ENCODE measurements at places on chromosomes 6 and 20.

DNA sequence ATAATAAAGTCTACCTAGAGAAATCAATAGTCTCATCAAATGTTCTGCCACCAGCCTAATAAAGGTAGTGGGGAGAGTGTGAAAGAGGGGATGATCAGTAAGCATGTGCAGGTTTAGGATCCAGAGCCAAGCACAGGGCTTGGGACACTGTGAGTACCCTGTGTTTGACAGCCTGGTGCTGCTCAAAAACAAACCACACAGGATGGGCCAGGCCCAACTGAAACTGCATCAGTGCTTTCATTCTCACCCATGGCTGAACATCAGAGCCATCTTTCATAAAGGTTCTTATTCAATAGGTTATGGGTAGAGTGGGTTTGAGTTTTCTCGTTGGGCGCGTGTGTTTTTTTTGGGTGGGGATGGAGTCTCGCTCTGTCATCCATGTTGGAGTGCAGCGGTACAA, 87.3 kb upstream of the NHSL1 start:
- no peak for DNase-seq

GRCh38 chr6:136860043-136860442, 37.7 kb downstream of the PEX7 start:
- no peak for DNase-seq

DNA sequence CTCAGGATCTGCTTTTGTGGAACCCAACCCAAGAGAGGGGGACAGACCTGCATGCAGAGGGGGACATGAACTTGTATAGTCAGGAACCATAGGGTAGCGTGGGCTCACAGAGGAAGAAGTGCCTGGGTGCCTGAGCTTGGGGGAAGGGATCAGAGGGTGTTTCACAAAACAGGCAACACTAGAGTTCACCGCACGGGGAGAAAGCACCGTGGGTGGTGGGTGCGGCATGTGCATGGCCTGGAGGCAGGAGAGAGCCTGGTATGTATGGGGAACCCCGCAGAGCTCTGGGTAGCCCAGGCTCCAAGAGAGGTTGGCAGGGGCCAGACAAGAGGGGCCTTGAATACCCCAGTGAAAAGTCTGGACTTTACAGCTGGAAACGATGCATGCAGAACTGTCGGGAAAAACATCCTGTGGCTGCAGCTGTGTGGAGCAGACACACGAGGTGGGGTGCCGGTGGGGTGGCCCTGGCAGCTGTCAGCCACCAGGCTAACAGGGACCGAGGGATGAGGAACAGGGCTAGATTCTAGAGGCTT, 6.7 kb upstream of the EMILIN3 start:
- DNase-seq, result no peak

GRCh38 chr6:25233226-25233625, 45.9 kb upstream of the CARMIL1 start:
- no peak for DNase-seq

DNA sequence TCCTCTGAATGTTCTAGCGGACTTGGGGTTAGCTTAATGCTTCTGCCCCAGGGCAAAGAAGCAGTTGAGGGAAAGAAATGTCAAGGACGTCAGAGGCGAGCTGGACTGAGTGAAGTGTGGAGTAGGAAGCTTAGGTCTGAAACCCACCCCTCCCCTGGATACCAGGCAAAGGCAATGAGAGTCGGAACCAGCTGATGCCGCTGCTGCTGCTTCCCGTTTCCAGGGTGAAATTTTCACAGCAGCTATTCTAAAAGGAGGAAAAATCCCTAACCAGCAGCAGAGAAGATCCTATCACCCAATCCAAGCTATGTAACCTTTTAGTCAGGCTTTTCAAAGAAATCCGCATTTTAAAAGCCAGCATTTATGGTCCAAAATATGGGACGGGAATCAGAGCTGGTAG, 564.3 kb downstream of the LMBRD1 start:
- DNase-seq, result no peak

GRCh38 chr6:20417819-20418218, 16.1 kb downstream of the E2F3 start:
- no peak for DNase-seq

DNA sequence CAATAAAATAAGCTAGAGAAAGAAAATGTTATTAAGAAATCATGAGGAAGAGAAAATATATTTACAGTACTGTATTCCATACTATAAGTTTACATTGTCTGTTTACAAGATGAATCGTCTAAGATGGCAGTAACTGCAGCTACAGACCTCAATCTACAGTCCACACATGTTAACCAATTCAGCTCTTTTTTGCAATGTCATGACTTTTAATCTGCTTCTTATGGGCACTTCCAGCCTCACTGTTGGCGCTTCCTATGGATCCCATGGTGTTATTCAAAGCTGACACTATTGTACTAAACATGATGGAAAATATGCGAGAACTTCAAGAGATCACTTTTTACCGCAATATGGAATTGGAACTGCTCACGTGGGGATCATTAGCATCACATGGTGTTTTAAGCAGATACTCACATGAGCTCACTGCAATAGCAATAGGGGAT, 451.5 kb upstream of the CITED2 start:
- no peak for DNase-seq

- DNase-seq, result no peak
Measured at GRCh38 chr6:161198783-161199460, 74.9 kb downstream of the AGPAT4 start.

Data from SIG-M5 (cell line).